Keratinocyte (primary cell): ENCODE measurements at places on chromosomes 1 and 21. TPM values are rescaled to one million over a fixed set of nuclear protein-coding genes. Genes with fewer than 3 reads are reported as not detected.

GRCh38 chr1:26286064-26286416 lies 6.2 kb downstream of the SH3BGRL3 start:
- peaks cover 24% of the 10 kb centered on the region for H3K36me3 ChIP-seq
- no peak for DNase-seq
- no peaks in the 10 kb centered on the region for H3K27me3 ChIP-seq
- no peak overlapping the region for H3K27ac ChIP-seq
- no peak overlapping the region for H3K4me3 ChIP-seq
- peaks cover 39% of the 10 kb centered on the region for H3K4me1 ChIP-seq

DNA sequence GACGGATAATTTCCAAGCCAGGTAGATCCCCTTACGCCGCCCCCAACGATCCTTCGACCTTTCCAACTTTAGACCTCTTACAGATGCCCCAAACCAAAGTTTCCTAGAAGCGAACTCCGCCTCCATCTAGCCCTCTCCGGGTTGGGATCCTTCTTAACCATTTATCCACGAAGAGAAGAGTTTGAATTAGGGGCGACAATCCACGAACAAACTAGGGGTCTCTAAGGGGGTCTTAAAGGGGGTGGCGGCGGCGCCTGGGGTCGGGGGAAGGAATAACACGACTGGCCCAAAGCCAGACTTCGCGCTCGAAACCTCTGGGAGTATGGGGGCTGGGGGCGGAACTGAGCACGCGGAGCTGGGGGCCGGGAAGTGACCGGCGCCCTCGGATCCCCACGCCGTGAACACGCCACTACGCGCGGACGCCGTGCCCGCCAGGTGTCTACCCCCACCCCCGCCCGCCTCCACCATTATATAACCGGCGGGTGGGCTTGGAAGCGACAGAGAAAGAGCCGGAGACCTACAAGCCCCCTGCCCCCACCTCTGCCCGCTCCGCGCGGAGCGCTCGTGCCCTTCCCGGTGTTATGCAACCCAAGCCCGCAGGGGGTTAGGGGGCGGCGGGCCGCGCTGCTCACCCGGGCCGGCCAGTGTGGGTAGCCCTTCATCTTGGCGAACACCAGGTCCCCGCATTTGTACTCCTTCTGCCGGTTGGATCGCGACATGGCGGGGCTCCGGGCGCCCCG lies 594 bp downstream of the HDGF start:
- H3K4me1 ChIP-seq: peaks cover 43% of the 10 kb centered on the region
- peak overlapping the region; percentile 99 for H3K4me3 ChIP-seq
- H3K27ac ChIP-seq: peak overlapping the region; percentile 98
- no peaks in the 10 kb centered on the region for H3K27me3 ChIP-seq

Gene TSACC
- 2.2 to 5.4 TPM (median 2.5 TPM) in 3 replicates for polyA plus RNA-seq

Gene SDE2
- 11.3 to 15.9 TPM (median 13.4 TPM) in 3 replicates for polyA plus RNA-seq

Gene ARMH1
- 0.19 to 1.5 TPM (median 0.22 TPM) in 3 replicates for polyA plus RNA-seq
